NCI-H2171 (cell line): ENCODE measurements at places on chromosomes 4 and X.

DNA sequence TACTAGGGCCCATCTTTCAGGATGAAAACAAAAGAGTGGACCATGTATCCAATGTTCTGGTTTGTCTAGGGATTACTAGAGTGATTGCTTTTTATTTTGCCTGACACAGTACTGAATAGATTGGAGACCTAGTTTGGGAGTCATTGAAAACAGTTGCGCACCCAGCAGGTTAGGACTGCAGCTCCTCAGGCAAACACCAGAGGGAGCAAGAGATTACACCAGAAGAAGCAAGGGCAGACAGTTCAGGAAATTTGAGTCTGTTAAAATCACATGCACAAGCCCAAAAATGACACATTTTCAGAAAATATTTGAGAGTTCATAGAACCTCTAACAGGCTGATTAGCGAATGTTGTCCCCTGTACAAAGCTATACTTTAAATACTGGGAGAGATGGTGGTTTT lies 55.6 kb downstream of the CYLC1 start:
- DNase-seq: no peak

- no peak for DNase-seq
Measured at GRCh38 chrX:3960952-3961351, 247.5 kb upstream of the PRKX start.

DNA sequence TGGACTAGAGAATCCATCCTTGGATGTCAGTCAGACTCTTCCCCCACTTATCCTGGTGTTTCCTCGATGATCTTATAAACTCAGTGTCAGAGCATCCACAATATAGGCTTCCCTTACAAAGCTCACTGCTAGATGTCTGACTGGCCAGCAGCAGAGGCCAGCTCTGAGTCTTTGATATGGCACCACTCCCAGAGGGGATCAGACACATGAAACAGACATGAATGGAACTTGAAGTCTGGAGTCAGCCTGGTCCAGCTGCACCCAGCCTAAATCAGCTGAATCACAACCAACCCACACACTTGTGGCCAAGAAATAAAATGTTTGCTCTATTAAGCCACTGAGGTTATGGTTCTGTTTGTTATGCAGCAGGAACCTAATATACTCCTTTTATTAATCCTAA lies 129.6 kb upstream of the MED14 start:
- no peak for DNase-seq

GRCh38 chr4:168551211-168551610 lies 54.4 kb downstream of the PALLD start:
- DNase-seq: no peak

GRCh38 chr4:67933755-67934154 lies 29.5 kb downstream of the TMPRSS11A start:
- no peak for DNase-seq
